ENCODE measurements at places on chromosomes 2 and 18. TPM values are rescaled to one million over a fixed set of nuclear protein-coding genes. Genes with fewer than 3 reads are reported as not detected.

ACYP2 gene
- 14.5 TPM for polyA plus RNA-seq

ITGB6 gene
- 4.4 TPM for polyA plus RNA-seq

NETO1 gene
- 0.36 TPM for polyA plus RNA-seq

TUBA4B gene
- polyA plus RNA-seq = 0.50 TPM

HOXD9 gene
- polyA plus RNA-seq = 0.48 TPM

SERPINB2 gene
- 0.49 TPM for polyA plus RNA-seq

ARHGAP28 gene
- 215 TPM for polyA plus RNA-seq

CRYGD gene
- not detected for polyA plus RNA-seq

FSIP2 gene
- 1.3 TPM for polyA plus RNA-seq

EGR4 gene
- not detected for polyA plus RNA-seq

CACNB4 gene
- 9.4 TPM for polyA plus RNA-seq

APCDD1 gene
- 146 TPM for polyA plus RNA-seq

ACOXL gene
- polyA plus RNA-seq = 5.6 TPM

IL1B gene
- 2.0 TPM for polyA plus RNA-seq

CTIF gene
- 34.9 TPM for polyA plus RNA-seq

AFF3 gene
- 21.7 TPM for polyA plus RNA-seq

CDK15 gene
- polyA plus RNA-seq = 0.24 TPM

ANKRD30BL gene
- polyA plus RNA-seq = 0.44 TPM

IL18RAP gene
- 0.43 TPM for polyA plus RNA-seq

SPOPL gene
- 25.3 TPM for polyA plus RNA-seq

COLEC11 gene
- 3.7 TPM for polyA plus RNA-seq

NCKAP5 gene
- 22.1 TPM for polyA plus RNA-seq

NYAP2 gene
- 0.04 TPM for polyA plus RNA-seq

RALBP1 gene
- polyA plus RNA-seq = 49.6 TPM

FBLN7 gene
- 10.6 TPM for polyA plus RNA-seq

TMEM169 gene
- 1.1 TPM for polyA plus RNA-seq

GORASP2 gene
- 67.6 TPM for polyA plus RNA-seq

SNX17 gene
- 106 TPM for polyA plus RNA-seq

EVX2 gene
- not detected for polyA plus RNA-seq

LDLRAD4 gene
- polyA plus RNA-seq = 20.4 TPM

TUBB8B gene
- polyA plus RNA-seq = 0.42 TPM

RAX gene
- not detected for polyA plus RNA-seq

TM4SF20 gene
- not detected for polyA plus RNA-seq

FEV gene
- not detected for polyA plus RNA-seq

RAB27B gene
- polyA plus RNA-seq = 12.1 TPM

GPR39 gene
- 4.2 TPM for polyA plus RNA-seq

TRAF3IP1 gene
- polyA plus RNA-seq = 20.4 TPM

ABI2 gene
- 77.6 TPM for polyA plus RNA-seq

AFG3L2 gene
- 47.2 TPM for polyA plus RNA-seq

CRIM1 gene
- 30.0 TPM for polyA plus RNA-seq

Measured in left lung (tissue), 14 donors.